ENCODE measurements at places on chromosomes 7 and 10.

DNA sequence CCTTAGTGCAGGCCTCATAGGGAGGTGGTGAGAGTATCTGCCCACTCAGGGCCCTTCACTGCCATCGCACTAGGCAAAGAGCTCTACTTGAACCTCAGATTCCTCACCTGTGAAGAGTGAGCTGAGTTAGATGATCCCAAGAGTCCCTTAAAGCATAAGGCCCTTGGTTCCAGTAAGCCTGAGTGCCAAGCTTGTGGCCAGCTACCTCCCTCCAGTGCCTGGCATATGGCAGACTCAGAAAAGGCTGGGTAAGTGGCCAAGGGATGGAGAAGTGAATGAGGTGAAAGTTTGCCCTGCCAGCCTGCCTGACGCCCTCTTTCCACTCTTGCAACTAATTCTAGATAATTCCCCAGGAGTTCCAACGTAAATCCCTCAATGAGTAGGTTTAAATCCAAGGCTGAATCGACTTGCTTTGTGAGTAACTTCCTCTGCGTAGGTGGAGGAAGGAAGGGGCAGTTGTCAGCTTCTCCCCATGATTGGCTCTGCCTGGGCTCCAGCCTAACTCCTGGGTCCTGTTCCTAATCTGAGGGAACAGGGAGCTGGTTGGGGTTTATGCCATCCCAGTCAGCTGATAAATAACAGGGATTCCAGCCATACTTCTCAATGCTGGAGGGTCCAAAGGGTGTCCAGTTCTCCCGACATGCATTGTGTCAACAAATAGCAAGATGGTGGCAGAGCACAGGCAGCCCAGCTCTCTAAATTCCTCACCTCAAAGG, 14.2 kb downstream of the DUSP5 start:
- DNase-seq, result peak; percentile 19

DNA sequence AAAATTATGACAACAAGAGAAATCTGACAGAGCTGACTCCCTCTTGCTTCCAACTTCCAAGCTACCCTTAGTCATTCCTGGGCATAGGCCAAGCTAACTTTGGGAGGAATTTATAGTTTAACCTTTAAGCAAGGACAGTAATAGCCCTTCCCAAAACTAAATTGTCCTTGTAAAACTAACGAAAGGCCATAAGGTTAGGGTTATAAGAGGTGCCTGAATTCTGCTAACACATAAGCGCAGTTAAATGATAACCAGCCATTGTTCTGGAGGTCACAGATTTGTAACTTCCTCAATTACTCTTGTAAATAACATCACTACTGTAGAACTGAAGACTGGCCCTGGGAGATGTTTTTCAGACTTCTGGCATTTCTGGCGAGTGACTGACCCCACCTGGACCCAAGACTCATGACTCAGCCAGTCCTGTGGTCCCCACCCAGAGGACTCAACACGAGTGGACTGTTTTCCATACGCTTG, 481.2 kb downstream of the KCNMA1 start:
- DNase-seq, result peak; percentile 77

- no peak for DNase-seq
These were observed 9.4 kb upstream of the CNOT4 start for GRCh38 chr7:135519233-135519688.

DNA sequence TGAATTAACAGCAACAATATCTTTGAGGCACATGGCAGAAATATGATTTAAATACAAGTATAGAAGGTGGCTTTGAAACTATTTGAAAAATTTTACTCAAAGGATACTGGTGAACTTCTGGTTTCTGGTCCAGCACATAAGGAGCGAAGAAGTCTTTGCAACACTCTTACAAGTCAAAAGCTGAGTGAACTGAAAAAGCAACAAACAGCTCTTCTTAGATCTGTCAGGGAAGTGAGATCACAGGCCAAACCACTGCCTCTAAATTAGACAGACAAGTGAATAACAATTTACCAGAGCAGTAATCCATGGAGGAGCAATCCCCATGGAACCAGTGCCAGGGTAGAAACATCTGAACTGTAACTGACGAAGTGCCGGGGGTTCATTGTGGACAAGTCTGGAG, 9.6 kb upstream of the VWC2 start:
- DNase-seq, result no peak

GRCh38 chr10:93379731-93380575, 102.2 kb downstream of the MYOF start:
- DNase-seq, result peak; percentile 91

GRCh38 chr10:110344622-110345021, 39.9 kb upstream of the SMNDC1 start:
- no peak for DNase-seq

DNA sequence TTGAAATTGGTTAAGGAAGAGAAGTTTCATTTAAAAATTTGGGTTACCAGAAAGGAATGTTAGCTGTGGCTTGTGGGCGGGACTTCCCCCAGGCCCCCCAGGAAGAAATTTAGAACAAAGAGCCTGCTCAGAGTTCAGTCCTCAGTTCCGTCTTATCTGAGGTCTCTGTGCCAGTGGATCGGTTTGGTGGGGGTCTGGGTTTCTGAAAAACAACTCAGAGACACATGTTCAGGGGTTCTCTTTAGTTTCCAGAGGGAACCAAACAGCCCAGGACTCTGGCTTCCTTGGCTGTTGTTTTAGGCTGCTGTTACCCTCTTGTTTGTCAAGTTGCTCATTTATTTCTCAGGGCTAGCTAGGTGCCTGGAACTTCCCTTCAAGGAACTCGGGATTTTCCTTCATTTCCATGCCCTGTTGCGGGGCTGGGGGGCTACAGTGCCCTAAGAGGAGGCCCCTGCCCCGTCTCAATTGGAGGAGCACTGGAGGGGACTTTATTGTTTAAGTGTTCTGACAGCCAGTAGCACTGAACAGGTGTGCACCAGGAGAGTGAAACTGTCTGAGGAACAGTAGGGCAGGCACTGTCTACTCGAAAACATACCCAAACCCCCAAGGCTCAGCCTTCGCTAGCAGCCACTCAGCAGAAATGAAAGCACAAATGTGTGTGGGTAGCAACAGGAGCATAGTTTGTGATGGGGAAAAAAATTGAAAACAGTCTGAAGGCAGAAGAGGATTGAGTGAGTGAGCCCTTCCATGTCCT, 59.9 kb downstream of the ALOX5 start:
- no peak for DNase-seq

- DNase-seq, result no peak
These were observed 197.3 kb downstream of the CREB5 start for GRCh38 chr7:28609608-28610007.

- DNase-seq, result no peak
These were observed 71.6 kb downstream of the ADARB2 start for GRCh38 chr10:1665681-1666080.

GRCh38 chr10:92990615-92991014, 70.0 kb upstream of the CYP26C1 start:
- DNase-seq, result peak; percentile 30

DNA sequence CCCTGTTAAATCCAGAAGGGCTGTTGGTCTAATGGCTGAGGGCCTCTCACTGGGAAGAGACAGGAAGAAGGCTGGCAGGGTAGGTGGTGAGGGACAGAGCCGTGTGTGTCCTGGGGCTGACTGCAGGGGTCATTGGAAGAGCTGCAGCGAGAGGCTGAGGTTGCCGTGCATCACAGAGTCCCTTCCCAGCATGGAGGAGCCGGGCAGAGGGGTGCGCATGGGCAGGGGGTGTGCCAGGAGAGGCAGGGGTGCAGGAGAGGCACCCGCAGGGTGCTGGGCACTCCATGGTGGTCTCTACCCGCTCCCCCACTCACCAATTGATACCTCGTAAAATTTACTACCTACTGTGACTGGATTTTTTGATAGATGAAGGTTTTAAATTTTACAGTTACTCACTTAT, 124.3 kb downstream of the ACTR3B start:
- DNase-seq, result no peak

DNA sequence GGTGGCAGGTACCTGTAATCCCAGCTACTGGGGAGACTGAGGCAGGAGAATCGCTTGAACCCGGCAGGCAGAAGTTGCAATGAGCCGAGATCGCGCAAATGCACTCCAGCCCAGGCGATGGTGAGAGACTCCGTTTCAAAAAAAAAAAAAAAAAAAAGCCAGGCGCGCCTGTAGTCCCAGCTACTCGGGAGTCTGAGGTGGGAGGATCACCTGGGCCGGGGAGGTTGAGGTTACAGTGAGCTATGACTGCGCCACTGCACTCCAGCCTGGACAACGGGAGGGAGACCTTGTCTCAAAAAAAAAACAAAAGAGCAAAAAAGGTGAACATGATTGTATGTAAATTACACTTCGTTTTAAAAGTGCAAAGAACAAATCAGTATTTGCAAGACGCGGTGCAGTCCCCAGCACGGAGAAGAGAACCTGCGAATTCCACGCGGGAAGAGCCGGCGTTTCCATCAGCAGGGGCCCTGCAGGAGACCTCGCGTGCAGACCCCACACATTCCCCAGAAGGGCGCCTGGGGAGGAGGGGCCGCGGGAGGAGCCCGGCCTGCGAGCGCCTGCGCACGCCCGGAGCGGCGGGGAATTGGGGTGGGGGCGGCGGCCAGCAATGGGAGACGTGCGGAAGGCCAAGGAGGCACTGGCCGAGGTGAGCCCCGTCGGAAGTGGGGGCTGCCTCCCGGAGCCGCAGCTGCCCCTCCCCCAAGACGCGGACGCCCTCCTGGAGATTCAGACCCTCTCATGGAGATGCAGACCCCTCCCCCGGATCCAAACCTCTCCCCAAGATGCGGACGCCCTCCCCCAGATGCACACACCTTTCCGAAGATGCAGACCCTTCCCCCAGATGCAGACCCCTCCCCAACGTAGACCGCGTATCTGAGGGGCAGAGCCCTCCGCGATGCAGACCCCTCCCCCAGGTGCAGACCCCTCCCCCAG, 16.7 kb upstream of the SUN1 start:
- DNase-seq, result no peak

- peak; percentile 50 for DNase-seq
These were observed 84.9 kb downstream of the CHRM2 start for GRCh38 chr7:136953386-136953785.

DNA sequence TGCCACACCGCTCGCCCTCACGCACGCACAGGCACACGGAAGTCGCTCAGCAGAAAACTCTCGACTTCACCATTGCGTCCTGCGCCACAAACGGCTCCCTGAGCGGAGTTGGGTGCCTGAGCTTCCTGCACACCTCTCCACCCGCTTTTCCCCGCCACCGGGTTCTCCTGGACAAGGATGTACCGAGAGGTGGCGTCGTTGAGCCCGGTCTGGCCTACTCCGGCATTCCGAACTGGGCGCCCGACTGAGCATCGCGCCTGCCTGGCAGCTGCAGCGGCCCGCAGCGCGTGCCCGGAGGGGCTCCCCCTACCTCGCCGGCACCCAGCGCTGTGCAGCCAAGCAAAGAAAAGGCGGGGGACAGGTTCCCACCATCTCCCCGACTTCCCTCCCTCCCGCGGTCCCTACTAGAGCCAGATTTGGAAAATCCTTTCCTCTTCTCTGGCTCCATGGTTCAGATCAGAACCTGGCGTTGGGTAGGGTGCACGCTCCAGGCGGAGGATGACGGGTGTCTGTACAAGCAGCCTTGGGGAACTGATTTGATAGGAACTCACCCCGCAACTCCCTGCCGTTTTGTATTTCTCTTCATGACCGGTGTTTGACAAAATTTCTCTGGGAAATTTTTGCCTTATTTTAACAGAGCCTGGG, 1.7 kb downstream of the SORCS3 start:
- DNase-seq, result peak; percentile 12

DNA sequence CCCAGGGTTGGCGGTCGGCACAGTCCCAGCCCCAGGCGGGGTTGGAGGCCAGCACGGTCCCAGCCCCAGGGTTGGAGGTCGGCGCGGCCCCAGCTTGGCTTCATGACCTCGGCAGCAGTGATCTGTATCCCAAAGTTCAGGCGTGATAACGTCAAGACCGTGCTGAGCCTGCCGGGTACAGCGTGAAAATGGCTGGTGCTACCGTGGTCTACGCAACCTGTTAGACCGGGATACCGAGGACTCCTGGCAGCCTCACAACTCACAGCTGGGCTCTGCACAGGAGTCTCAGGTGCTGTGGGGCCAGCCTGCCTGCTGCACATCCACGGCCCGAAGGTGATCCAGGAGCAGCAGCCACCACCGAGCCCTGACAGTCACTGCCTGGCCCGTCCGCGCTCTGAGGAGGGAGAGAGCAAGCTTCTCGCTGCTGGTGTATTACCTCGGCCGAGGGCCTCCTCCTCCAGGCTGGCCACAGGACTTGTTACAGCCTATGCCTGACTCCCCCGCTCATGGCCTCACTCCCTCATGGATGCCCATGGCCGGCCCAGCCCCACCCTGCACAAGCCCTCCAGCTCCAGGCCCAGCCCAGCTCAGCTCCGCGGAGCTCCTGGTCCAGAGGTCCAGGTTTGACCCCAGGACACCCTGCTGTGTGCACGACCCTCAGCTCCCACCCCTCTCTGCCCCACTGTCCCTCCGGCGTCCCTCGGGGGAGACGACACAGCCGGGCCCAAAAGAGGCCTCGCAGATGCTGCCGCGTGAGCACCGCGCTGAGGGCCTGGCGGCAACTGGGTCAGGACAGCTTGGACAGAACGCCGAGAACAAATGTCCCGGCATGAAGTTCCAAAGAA, 156.0 kb downstream of the ELFN1 start:
- no peak for DNase-seq

DNA sequence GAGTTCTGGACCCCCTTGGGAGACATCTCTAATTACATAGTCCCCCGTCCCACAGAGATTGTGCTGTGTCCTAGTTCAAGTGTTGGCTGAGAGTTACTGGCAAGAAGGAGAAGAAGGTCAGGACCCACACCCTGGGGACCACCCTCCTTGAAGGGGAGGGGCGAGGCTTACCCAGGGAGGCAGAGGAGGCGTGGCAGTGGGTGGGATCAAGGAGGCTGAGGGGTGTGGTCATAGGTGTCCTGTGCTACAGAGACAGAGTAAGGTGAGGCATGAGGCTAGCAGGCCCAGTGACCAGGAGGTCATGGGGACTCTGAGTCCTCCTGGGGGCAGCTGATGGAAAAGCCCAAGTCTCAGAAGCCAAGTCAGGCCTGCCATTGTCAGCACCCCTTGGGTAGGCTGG, 29.4 kb upstream of the ADCYAP1R1 start:
- DNase-seq, result no peak

DNA sequence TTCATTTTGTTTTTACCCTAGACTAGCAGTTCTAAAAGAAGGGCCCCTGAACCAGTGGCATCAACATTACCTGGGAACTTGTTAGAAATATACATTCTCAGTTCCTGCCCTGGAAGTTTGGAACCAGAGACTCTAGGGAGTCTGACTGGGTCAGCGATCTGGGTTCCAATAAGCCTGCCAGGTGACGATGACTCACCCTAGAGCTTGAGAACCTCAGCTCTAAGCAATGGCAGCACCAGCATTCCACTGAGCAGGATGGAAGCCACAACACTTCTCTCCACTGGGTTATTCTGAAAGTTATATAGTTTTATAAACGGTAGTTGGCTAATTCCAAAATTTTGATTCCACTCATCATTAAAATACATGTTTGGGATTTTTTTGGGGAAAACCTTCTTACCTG, 97.0 kb upstream of the AMPH start:
- DNase-seq, result peak; percentile 43

- DNase-seq, result no peak
These were observed 361.7 kb downstream of the AUTS2 start for GRCh38 chr7:69959789-69960499.

- no peak for DNase-seq
These were observed 286.9 kb downstream of the SORCS1 start for GRCh38 chr10:106877574-106877973.

DNA sequence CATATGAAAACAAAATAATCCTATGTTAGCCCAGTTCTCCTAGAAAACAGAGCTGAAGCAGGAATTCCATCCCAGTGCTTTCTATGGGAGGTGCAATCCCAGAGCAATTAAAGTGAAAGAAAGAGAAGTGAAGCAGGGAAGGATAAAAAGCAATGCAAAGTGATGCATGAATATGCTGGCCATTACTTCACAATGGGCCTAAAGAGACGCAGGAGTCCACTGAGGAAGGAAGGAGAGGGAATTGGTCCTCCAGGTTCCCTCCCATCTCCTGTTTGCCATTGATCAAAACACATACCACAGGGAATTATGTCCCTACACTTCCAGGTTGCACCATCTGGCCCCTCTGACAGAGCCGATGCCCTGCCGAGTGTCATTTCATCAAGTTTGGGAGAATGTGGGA, 392.2 kb upstream of the NFE2L3 start:
- no peak for DNase-seq
